ENCODE measurements at places on chromosomes 6 and 20.

- DNase-seq: no peak
Observed at GRCh38 chr6:135063926-135064325, 9.3 kb upstream of the HBS1L start.

DNA sequence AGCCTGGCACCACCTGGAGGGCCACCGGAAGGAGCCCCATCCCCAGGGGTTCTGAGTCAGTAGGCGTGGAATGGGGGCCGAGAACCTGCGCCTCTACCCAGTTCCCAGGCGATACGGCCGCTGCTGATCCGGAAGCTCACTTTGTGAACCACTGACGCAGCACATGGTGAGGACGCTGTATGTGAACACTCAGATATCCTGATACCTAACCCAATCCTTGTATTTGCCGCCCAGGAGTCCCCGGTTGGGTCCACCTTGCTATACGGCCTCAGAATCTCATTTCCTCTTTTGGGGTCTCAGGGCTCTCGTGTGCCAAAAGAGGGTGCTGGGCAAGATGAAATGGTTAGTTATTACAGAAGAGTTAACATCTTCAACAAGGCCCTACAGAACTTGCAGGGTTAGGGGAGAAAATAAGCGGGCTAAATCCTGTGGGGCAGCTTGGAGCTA, 604 bp upstream of the RAB5IF start:
- no peak for DNase-seq

DNA sequence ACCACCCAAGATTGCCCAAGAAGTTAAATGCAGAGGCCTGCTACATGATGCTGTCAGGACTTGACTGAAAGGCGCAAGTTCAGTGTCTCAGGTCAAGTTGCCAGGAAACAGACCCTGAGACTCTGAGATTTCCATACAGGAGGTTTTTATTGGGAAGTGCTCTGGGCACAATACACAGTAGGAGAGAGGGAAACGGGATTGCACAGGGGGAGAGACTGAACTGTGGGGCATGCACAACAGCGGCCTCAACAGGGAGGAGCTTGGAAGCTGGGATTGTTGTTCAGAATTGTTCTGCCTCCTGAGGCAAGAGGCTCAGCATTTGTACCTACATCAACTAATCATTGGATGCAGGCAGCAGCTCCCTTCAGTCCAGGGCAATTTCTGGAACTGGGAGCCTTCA, 6.7 kb downstream of the STX11 start:
- no peak for DNase-seq

DNA sequence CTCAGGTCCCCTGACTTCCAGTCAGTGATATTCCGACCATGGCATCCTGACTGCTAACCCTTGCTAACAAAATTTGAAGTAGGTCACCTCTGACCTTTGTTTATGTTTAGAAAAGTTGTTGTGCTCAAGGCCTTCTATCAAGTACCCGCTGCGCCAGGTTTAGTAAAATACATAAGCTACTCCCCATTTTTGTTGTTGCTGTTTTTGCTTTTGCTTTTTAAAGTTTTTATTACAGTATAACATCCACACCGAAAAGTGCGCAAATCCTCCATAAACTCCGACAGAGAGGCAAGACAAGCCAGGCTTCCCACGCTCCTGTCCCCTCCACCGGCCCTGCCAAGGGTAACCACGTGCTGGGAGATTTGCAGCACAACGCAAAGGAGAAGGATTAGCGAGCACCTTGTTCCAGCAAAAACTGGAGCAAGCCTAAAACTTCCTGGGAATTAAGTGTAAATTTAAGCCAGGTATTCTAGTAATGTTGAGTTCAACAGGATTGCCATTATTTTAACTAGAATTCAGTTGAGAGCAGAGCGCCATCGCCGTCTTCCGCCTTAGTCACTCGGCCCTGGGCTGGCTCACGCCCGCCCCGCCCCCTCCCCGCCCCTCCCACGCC, 17.8 kb upstream of the HMGN4 start:
- DNase-seq: no peak

GRCh38 chr6:143279385-143279784, 171.1 kb downstream of the ADAT2 start:
- DNase-seq: no peak

GRCh38 chr6:127854009-127854408, 46.8 kb downstream of the THEMIS start:
- no peak for DNase-seq

- no peak for DNase-seq
Observed at GRCh38 chr20:29408034-29408695, 1849.3 kb upstream of the DEFB115 start.

DNA sequence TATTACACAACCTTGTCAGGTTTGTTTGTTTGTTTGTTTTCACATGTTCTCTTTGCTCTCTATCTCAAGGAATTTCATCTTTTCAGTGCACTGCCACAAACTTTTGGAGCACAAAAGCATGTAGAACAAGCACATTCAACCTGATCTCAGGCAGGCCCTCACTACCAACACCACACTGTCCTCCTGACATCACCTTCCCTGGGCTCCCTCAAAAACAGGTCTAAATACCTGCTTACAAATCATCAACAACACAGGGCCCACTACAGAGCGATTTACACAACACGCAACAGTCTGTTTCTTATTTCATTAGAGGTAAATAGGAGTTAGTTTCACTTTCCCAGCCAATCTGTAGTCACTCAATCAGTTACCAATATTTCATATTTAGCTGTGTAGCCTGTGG, 241.4 kb downstream of the EPHA7 start:
- DNase-seq: no peak

DNA sequence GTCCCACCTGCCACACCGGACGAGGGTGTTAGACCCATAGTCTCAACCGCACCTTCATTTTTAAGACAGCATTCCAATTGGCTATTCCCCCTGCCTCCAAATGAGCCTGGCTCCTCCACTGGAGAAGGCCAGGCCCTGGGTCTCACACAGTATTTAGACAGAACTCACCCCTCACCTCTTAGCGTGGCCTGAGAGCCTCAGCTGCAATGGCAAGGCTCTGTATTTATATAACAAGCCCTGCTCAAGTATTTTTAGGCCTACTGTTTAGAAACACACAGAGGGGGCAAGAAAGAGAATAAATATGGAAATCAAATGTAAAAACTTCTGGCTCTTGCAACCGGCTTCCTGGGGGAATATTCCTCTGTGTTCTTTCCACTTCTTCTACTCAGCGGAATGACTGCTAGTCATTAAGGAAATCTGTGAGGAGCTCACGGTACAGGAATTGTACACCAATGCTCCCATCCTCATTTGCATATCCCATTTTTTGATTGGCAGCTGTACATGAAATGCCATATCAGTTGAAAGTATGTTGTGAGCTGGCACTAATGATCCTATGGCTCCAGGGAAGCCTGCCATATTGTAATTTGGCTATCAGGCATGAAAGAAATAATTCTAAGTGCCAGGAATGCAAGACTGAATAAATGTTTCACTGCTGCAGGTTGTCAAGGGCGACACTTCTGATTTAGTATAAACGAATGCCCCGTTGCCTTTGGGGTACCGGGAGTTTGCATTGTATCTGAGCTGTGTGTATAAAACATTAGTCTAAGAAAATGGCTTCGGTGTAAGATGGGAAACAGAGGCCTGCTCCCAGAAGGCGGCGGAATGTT, 207.5 kb downstream of the ZNF217 start:
- DNase-seq: no peak

GRCh38 chr6:157221049-157221816, 102.1 kb downstream of the TMEM242 start:
- peak; percentile 73 for DNase-seq

DNA sequence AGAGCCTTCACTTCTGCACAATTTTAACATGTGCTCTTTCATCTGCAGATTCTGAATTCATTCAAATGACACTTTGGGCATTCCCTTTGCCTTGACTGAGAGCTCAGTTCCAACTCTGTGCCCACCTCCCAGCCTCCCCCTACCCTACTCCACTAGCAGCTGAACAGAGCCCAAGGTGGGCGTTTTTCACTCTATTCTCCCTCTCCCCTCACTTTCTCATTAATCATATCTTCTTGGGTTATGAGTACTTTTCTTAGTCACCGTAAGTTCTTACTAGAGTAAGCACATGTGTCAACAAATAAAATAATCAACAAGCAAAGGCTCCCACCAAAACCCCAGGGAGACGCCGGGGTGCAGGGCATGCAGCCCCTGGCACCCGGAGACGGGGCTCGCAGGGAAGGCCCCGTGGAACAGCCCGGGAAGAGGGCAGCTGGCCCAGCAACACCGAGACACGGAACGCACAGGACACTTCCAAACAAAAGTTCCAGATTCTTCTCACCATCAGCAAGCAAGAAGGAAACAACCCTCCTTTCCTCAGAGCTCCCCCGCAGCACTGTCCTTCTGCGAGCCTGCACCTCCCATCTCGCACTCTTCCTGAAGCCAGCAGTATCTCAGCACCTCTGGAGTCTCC, 34.1 kb downstream of the TAF4 start:
- no peak for DNase-seq

DNA sequence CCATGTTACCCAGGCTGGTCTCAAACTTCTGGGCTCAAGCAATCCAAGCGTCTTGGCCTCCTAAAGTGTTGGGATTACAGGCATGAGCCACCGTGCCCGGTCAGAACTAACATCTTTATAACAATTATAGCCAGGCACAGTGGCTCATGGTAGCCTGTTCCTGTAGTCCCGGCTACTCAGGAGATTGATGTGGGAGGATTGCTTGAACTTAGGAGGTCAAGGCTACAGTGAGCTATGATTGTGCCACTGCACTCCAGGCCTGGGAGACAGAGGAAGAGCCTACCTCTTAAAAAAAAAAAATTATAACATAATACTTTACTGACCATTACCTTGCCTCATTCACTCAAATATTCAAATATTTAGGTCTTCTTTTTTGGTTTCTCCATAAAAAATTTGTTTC, 16.8 kb upstream of the MYMX start:
- no peak for DNase-seq

- DNase-seq: no peak
Observed at GRCh38 chr6:118012944-118013343, 105.9 kb downstream of the SLC35F1 start.

- no peak for DNase-seq
Observed at GRCh38 chr6:95629551-95629950, 52.2 kb downstream of the MANEA start.

DNA sequence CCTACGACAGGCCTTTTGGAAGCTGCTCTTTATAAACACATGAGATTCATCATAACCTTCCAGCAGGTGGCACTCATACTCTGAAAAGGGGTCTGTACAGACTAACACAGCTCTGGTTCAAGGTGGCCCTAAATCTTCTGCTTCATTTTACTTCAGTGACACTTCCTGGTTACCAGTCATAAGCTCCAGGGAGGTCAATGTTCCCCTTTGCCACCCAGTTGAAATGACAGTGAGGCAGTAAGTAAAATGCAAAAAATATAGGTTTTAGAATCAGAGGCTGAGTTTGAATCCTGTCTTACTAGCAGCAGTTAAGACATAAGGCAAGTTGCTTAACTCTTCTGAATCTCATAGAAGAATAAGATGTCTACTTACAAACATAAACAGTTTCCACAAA, 132.8 kb downstream of the CDK19 start:
- DNase-seq: peak; percentile 41

DNA sequence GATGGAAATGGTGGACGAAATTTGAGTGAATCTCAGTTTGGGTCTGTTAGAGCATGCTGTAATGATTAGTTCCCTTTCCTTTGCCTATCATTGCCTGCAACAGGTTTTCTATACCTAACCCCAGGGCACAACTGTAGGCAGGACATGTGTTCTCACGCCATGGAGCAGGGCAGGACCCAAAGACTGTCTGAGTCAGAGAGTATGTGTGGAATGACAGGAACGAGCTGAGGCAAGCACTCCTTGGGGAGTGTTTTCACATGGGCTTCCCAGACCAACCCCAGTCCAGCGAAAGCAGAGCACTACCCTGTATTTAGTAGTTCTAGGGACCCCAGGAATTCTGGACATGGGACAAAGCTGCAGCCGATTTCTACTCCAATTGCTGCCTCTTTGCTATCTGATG, 234.2 kb downstream of the HACE1 start:
- DNase-seq: no peak

DNA sequence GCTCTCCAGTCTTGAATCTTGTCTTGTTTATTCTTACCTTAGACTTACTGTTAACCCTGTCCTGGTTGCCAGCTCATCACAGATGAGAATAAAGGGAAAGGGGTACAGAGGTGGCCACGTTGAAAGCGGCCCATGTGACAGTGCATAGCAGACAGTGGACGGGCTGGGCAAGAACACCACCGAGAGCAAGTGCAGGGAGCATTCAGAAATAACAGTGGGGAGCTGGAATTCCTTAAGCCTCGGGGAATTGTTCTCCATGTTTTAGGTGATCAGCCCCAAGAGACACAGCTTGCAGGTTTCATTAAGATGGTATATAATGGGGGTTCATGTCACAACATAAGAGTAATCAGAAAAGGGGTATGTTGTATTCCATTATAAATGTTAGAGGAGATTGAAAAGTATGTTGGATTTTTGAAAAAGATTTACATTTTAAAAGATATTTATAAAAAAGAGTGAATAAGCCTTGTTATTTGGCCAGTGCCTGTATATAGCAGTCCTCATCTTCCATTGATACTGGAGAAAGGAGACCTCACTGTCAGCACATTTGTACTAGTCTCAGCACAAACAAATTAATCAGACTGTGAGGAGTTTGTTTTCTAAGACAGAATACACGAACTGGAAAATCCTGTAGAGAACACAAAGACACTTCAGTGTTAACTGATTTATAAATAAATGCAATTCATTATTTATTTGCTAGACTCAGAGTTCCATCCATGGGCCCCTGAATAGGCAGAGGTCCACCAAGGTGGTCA, 35.4 kb downstream of the VAPB start:
- no peak for DNase-seq

DNA sequence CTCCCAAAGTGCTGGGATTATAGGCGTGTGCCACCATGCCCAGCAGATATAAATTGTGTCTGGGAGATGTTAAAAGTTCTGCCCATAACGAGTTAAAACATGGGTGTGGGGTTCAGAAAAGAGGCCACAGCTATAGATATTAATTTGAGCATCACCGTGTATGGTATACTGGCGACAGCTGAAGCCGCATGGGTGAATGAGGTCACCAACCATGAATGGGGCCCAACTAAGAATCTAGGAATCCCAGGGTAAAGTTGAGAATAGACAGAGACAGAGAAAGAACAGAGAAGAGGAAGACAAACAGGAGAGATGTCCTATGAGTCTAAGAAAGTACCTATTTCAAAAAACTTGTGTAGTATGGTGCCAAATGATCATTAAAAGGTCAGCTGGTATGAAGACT, 50.9 kb downstream of the ILRUN start:
- no peak for DNase-seq

GRCh38 chr6:23826572-23826971, 299.4 kb upstream of the NRSN1 start:
- no peak for DNase-seq

GRCh38 chr6:136716917-136717715, 75.2 kb downstream of the MAP3K5 start:
- no peak for DNase-seq

- DNase-seq: no peak
Observed at GRCh38 chr20:36130390-36130789, 24.1 kb upstream of the EPB41L1 start.

GRCh38 chr6:26383624-26384417, 913 bp downstream of the BTN2A2 start:
- no peak for DNase-seq

GRCh38 chr20:37986044-37986858, 47.0 kb downstream of the TTI1 start:
- no peak for DNase-seq

- DNase-seq: no peak
Observed at GRCh38 chr6:151240036-151240685, 394 bp downstream of the AKAP12 start.

Data from stimulated activated CD4-positive, alpha-beta T cell treated with anti-CD3 and anti-CD28 coated beads, TNF-alpha, amount 100 ng/mL, for 4 hours (primary cell).